ENCODE measurements at places on chromosomes 4 and X.

DNA sequence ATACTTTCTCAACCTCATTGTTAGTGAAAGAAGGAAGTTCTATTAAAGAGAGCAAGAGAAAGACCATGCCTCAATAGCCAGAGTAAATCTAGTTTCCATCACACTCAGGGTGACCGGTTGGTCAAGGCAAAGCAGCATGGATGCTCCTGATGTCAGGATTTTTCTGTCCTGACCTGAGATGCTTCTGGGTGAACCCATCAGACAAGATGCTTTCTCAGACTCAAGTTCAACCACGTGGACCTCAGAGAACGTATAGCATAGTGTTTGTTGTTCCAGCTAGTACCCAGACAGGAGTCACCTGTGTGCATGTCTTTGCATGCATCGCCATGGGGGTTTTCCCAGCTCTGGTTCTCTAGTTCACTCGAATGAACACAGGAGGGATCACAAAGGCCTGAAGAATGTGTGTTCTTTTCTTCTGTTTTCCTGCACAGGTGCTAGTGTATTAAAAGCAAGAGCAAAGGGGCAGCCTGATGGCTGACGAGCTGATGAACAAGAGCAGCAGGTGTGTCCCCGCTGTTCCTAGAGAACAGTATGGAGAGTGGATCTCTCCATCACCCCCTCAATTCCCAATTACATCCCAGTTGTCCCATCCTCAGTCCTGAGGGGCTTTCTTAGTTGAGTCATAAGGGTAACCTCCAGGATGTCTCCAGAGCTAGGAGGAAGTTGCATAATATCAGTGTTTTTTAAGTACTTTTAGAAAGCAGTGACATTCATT lies 110.5 kb upstream of the ENPP6 start:
- no peak for DNase-seq

- no peak for DNase-seq
Observed at GRCh38 chr4:137693641-137694040, 161.3 kb upstream of the PCDH18 start.

- DNase-seq: no peak
Observed at GRCh38 chrX:43676971-43677572, 21.0 kb downstream of the MAOA start.

GRCh38 chr4:5052726-5053425 lies 1.6 kb downstream of the STK32B start:
- DNase-seq: no peak

DNA sequence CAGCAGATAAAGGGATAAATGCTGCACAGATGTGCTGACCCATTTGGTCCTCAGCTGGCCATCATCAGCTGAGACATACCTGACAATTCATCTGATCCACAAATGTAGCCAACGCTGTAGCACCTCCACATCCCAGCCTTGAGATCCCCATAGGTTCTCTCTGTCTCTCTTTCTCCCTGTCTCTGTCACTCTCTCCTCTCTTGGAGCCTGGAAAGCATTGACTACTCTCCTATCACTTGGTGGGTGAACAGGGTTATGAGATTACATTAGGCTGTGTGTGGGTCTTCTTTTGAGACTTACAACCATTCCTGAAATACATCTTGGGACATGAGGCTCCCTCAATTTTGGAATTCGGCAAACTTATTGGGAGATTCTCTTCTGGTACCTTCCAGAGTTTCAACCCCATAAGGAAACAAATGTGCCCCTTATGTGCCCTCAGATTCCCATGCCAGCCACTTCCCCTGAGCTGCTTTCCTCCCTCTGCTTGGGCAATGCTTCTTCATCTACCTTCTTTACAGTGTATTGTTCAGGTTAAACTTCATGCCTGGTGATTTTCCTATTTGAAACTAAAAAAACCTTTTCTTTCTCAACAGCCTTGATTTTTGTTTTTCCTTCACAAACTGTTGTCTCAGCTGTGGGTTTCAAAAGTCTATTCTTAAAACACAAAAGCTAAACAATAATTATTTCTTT lies 29.1 kb upstream of the FGF2 start:
- no peak for DNase-seq

DNA sequence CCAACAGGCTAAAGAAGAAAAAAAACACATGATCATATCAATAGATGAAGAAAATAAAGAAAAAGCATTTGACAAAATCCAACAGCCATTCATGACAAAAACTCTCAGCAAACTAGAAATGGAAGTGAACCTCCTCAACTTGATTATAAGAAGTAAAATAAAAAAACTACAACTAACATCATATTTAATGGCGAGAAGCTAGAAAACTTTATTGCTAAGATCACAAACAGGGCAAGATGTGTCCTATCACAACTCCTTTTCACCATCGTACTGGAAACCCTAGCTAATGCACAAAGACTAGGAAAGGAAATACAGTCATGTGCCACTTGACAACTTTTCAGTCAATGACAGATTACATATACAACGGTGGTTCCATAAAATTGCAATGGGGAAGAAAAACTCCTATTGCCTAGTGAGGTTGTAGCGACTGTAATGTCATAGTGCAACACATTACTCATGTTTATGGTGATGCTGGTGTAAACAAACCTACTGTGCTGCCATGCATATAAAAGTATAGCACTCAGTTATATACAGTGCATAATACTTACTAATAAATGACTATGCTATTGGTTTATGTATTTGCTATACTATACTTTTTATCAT lies 12.1 kb upstream of the MANBA start:
- no peak for DNase-seq

GRCh38 chrX:155819525-155819924 lies 61.6 kb upstream of the VAMP7 start:
- no peak for DNase-seq

GRCh38 chr4:52748432-52748831 lies 2.8 kb downstream of the ERVMER34-1 start:
- no peak for DNase-seq

DNA sequence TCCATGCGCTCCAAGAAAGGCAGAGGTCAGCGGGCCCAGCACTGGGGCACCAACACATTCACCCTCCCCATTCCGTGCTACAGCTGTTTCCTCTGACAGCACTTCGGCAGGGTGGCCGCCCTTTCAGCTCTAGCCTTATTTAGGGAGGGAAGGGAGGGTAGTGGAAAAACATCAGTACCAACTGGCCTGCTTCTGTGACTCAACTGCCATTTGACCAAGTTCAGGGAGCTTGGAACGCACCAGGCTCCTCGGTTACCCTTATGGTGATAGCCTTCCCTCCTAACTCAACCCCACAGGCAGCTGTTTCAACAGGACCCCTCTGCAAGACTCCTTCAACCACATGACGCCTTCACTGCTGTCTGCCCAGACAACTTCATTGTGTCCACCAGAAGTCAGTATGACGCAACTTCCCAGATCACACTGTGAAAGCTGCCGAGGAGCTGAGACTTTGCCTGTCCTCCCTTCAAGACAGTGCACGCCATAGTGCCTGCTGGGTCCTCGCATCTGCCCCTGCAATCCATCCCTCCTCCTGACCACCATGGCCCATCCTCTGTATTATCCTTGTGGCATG lies 132.2 kb downstream of the AFAP1 start:
- no peak for DNase-seq

GRCh38 chr4:14233126-14233525 lies 605.6 kb upstream of the BOD1L1 start:
- no peak for DNase-seq

DNA sequence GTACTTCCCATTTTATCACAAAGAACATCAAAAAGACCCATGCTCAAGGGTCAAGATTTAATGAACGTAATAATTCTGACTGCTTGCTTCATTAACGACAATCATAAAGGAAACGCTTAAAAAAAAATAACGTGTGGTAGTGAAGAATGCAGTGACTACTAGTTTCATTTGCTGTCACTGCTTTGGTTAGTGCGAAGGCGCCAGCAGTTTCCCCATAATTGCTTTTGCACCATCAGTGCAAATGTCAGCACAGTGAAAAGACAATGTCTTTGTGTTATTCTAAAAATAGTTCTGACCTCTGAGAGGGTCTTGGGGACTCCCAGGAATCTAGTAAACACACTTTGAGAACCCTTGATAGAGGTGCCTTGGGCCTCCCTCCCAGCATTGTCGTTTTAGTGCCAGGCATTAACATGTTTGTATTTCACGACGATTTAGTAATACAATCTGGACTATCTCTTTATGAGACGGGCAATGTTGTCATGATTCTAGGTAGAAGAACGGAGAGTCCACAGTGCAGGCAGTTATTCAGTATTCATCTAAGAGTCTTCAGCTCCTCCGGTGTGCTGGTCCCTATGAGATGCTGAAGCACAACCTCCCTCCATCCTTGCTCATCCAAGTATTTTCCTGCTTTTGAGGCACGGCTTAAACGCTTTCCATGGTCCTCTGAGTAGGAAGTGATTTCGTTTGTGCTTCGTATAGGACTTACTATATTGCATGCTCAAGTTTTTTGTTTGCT lies 71.0 kb downstream of the AFF1 start:
- no peak for DNase-seq

DNA sequence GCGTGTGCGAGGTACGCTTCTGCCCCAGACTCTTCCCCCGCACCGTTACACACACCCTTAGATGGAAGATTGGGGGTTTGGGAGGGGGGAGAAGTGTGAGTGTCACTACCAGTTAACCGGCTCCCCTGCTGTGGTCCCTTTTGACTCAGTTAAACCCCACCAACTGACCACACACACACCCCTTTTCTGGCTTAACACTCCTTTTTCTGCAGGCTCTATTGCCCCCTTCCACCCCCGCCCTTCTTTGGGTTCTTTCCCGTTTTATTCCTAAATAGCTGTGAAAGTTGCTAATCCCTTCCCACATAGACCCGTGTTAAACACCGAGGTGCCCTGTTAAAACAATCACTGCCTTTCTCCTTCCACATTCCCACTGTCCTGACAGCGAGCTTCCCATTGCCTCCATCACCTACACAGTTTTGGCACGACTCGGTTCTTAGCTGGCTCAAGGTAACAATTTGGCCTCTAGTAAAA lies 3.7 kb upstream of the NR3C2 start:
- no peak for DNase-seq

DNA sequence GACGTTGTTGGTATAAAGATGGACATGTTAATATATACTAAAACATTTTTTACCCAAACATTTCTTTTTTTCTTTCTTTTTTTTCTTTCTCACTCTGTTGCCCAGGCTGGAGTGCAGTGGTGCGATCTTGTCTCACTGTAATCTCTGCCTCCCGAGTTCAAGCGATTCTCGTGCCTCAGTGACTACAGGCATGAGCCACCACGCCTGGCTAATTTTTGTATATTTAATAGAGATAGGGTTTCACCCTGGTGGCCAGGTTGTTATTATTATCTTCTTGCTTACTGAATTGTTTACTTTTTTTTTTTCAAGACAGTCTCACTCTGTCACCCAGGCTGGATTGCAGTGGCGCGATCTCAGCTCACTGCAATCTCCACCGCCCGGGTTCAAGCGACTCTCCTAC lies 68.8 kb downstream of the HOPX start:
- no peak for DNase-seq

GRCh38 chr4:35912174-35912573 lies 332.1 kb downstream of the ARAP2 start:
- DNase-seq: no peak

GRCh38 chr4:127997534-127998388 lies 32.6 kb downstream of the ABHD18 start:
- DNase-seq: peak; percentile 7

GRCh38 chrX:10725071-10725470 lies 104.7 kb upstream of the MID1 start:
- no peak for DNase-seq

DNA sequence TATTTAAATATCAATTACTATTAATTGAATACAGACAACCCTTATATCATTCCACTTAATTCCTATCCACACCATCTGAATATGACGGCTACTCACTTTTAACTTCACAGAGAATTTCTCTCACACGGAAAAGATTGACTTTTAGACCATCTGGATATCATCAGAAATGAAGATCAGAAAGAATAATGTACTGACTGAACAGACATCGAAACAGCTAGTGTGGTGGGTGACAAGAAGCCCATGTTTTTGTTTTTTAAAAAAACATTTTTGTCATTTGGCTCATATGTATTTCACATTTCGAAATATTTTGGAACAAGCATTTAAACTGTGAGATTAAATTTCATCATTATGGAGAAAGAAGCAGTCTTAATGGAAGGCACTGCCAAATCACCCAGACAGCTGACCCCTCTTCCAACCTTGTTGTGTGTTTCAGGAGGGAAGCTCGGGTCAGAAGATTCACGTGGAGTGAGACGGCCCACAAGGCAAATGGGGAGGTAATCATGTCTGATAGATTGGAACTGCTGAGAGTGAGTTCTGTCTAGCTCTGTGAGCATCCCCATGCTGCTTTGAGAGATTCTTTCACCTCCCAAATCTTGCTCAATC lies 204.2 kb upstream of the RASGEF1B start:
- DNase-seq: no peak

DNA sequence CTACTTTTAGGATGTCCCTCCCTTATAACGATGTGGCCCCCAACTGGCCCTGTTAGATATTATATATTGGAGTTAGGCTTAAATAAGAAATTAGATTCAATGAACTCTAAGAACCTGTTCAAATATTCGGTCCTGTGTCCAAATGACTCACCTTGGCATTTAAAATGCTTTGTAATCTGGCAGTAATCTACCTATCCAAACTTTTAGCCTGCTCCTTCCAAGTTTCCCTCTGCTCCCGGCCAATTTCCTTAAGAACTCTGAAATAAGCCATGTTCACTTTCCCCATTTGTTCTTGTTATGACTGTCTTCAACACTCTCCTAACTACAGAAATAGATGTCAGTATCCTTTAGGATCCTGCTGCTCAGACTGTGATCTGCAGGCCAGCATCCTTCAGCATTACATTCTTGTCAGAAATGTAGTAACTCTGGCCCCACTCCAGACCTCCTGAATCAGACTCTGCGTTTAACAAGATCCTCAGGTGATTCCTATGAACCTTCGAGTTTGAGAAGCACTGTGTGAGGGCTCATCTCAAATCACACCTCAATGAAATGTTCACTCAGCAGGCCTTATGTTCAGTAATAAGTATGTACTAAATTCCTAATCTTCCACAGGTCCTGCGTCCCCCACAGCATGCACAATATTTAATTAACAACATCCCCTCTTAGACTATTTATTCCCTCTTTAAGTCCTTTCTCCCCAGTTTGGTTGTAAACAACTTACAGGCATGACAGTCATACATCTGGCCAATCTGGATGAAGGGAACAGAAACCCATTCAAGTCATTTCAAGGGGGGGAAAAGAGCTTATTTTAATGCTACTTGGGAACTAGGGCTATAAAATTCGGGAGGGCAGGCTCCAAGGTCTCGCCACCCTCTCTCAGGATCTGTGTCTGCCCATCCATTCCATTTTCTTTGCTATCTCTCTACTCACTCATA lies 3.0 kb downstream of the ATP8A1 start:
- no peak for DNase-seq

- DNase-seq: no peak
Observed at GRCh38 chrX:11296051-11296450, 2.8 kb downstream of the AMELX start.

DNA sequence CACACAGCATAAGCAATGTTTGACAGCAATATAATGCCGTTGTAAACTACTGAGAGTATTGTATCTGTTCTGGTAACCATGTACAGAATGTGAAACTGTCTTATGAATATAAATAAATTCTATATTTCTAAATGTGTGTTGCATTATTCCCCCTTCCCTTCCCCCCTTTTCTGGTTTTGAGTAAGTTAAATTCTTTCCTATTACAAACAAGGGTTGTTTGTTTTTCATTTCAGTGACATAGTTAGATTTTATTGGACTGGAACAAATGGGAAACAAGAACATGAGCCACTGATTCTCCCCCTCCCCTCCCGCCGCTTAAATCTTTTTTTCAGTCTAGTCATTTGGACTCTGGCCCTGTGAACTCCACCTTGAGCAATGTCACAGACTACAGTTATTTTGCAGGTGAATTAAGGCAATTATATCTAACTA lies 69.8 kb downstream of the GPAT3 start:
- no peak for DNase-seq
